ENCODE measurements at places on chromosomes 1 and 21. TPM values are rescaled to one million over a fixed set of nuclear protein-coding genes. Genes with fewer than 3 reads are reported as not detected.

Gene PRAMEF10
- total RNA-seq: not detected

Gene RGSL1
- total RNA-seq: not detected

Gene PCBP3
- total RNA-seq: 2.4 TPM

Gene TNFAIP8L2
- total RNA-seq: 0.62 TPM

Gene FABP3
- total RNA-seq: not detected

All from CD8-positive, alpha-beta T cell (primary cell).